Right kidney (tissue), 9 donors: ENCODE measurements at places on chromosomes 11 and 22.

DNA sequence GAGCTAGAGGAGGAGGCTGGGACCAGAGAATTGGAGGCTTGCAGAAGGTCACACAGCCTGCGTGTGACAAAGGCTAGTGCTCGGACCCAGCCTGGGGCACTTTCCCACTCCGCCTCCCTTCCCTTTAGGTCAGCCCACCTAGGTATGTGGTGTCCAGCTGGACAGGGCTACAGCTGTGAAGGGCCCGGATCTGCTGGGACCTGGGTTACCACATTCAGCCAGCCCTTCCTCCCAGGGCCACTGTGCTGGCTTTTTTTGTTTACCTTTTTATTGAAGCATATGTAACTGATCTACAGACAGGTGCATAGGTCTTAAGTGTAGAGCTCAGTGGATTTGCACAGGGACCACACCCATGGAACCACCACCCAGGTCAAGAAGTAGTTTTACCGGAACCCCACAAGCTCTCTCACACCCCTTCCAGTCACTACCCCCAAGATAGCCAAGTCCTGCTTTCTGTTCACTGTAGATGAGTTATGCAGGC lies 8.7 kb downstream of the CAPN5 start:
- DNase-seq, result no peak

DNA sequence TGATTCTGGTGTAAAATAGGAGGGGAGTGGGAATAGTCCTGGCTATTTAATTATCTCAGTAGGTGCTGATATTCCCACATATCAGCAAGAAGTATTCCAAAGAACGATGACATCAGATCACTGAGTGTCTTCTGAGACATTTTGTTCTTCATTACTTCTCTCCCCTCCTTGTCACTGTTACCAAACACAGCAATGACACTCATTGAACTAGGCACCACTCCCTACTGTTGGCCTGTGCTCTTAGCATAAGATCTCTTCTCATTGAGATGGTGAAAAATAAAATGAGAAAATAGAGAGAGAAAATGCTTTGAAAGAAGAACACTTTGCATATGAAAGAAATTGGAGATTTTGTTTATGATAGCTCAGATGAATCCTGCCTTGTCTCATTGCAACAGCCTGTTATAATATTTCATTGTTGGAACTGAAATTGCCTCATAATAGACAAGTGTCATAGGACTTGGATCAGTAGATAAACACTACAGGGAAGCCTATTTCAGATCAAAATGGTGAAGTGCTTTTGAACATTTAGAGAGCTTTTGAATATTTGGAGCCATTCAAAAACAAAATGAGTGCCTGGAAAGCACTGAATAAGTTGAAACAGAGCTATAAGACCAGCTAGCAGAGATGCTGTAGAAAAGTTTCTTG lies 11.3 kb upstream of the ETS1 start:
- DNase-seq, result no peak

GRCh38 chr11:124611064-124611463 lies at the start of gene PANX3:
Gene PANX3 (plus strand): TSS chr11:124611428. CDS start chr11:124611557, 129 bp downstream.
- no peak for DNase-seq

DNA sequence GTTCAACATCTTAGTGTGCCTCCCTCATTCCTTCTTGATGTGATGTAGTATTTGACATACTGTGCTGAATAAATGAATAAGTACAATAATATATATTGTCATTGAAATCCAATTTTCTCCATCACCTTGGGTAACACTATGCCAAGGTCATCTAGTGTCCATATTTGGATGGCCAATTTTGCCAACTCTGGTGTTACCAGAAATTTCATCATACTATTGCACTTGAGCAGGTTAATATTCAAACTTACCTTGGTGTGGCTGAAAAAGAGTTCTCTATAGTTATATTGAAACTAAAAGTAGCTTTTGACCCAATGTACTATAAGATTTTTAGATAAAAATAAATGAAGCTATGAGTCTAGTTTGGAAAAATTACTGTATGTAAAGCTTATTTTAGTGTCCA lies 98.2 kb upstream of the SLC6A5 start:
- DNase-seq, result no peak

- no peak for DNase-seq
Observed at GRCh38 chr11:36540998-36541397, 26.8 kb upstream of the RAG1 start.
